ENCODE measurements at places on chromosomes 4 and X. TPM values are rescaled to one million over a fixed set of nuclear protein-coding genes. Genes with fewer than 3 reads are reported as not detected.

Gene MTNR1A
- total RNA-seq: not detected

DNA sequence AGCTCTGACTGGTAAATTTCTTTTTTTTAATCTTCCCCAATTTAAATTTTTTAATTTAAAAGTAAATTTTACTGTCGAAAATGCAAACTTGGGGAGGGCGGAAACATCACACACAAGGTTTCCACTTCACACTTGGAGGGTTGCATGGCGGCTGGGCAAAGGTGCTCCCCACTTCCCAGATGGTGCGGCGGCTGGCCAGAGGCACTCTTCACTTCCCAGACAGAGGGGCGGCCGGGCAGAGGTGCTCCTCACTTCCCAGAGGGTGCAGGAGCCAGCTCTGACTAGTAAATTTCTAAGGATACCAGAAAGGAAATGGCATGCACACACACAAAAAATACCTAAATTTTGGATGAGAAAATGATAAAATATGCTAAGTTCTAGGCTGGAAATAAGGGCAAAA lies 16.4 kb downstream of the C1QTNF7 start:
- no peak for DNase-seq

DNA sequence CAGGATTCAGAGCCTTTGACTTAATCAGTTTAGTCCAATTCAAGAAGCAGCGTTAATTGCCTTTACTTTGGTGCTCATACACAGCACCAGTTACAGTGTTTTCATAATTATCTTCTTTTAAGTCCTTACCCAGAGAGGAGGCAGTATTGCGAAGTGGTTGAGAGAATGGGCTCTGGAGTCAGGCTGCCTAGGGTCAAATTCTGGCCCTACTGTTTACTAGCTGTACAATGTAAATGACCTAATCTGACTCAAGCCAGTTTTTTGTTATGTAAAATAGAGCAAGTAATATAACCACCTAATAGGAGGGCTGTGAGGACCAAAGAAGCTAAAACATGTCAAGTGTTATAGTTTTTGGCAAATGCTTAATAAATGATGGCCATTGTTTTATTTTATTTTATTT lies 27.6 kb downstream of the WDR44 start:
- DNase-seq: no peak

DNA sequence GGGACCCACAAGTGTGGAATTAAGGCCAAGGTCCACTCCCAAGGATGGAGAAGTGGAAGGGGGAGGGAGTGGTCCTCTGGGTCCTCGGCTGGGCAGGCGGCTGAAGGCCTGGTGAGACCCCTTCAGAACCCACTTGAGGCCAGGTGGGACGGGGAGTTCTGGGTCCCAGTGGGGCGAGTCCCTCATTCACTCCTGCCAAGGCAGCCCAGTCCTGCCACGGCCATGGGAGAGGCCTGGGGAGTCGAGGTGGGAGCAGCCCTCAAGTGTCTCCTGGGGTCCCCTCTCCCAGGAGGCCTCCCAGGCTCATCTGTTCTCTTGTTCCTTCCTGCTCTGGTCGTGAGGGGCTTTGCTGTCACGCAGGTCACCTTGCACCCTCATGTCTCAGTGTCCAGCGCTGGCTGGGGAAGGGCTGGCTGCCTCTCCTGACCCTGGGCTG lies 6.1 kb upstream of the SH3BP2 start:
- no peak for DNase-seq

Gene MAGED4
- 5.7 TPM for total RNA-seq

DNA sequence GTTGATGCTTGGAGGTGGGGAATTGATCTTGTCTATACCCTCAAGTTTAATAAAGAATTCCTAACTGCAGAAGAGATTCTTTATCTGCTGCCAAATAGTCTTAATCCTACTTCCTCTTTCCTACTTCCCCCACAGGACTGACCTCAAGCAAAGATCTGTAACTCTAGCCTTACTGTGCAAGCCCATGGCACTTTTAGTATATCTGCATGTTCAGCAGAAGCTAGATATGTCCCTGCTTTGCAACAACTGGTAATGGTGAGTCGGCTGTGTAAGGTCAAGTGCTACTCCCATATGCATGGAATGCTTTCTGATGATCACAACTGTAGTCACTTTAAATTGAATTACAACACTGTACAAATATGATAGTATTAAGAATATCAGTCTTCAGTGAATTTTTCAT lies 26.3 kb upstream of the PDS5A start:
- DNase-seq: no peak

Data from omental fat pad (tissue), 4 donors.